ENCODE measurements at places on chromosomes 1 and 21.
A peak's percentile ranks its signal among the peaks of the same experiment; 100 is the strongest.

DNA sequence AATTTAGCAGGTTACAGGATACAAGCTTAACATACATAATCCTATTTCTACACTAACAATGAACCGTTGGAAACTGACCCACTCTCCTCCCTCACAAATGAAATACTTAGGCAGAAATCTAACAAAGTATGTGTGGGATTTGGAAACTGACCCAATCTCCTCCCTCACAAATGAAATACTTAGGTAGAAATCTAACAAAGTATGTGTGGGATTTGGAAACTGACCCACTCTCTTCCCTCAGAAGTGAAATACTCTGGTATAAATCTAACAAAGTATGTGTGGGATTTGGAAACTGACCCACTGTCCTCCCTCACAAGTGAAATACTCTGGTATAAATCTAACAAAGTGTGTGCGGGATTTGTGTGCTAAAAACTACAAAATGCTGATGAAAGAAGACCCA lies 60.3 kb downstream of the TRAF5 start:
- peak; percentile 69 for DNase-seq

DNA sequence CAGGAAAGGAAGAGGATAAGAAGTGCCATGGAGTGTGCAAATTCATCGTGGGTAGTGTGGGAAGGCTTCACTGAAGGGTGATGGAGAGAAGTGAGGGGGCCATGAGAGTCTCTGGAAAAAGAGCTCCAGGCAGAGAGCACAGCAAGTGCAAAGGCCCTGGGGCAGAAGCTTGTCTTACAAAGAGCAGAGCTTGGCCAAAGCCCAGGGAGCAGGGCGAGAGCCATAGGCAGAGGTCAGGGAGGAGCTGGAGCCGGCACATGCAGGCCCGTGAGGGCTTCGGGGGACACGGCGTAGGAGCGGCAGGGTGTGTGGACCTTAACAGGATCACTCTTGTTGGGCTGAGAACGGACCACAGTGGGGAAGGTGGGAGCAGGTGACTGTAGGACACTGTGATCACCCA lies 83.7 kb upstream of the EDN2 start:
- no peak for DNase-seq

DNA sequence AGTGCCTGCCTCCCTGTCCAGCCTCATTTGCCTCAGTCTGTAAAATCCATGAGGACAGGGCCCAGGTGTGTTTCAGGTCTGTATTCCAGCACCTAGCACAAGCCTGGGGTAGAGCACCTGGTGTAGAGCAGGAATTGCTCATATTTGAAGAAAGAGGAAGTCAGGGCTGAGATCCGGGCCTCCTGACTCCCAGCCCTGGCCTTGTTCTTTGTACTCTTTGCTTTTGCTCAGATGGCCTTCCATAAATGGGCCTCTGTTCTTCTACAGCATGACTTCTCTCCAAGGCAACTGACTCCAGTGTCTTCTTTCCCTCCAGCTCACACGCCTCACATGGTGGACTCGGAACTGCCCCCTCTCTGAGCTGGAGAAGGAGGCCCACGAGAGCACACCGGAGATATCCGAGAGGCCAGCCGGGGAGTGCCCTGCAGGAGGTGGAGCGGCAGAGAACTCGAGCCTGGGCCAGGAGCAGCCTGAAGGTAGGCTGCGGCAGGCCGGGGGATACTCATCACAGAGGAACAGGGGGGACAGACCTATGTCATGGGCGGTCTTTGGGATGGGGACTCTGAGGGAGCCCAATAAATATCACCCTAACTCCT lies 19.7 kb downstream of the SLC5A9 start:
- DNase-seq: no peak

- no peak for DNase-seq
These were observed 1.8 kb upstream of the ADAMTS1 start for GRCh38 chr21:26847002-26847401.

- DNase-seq: no peak
These were observed 96.9 kb downstream of the ZNF644 start for GRCh38 chr1:90924982-90925381.

DNA sequence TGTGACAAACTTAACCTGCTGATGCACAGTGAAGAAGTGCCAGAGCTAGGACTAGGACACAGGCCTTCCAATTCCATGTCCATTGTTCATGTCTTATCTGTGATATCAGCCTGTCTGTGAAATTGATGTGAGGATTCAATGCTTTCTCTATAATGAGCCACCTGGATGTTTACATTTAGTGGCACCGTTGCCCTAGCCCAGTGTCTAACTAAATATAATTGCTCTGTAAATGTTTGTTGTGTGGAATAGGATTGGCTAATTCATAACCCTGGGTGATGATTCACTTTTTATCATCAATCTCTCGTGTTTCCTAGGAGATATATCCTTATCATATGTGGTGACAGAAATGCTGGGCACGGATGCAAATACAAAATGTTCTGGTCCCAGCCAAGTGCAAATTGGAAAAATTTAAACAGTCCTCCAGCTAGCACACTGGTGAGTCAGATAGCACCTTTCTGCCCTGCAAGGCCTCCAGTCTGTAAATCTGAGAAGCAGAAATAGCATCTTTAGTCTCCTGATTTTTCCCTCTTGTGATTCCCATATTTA lies 46.9 kb upstream of the GNG12 start:
- DNase-seq: peak; percentile 59

- no peak for DNase-seq
These were observed 100.6 kb downstream of the PLPP3 start for GRCh38 chr1:56478734-56479133.

- DNase-seq: peak; percentile 53
These were observed 30.1 kb downstream of the OLFML3 start for GRCh38 chr1:114009393-114009792.

- peak; percentile 46 for DNase-seq
These were observed 5.9 kb downstream of the LMO4 start for GRCh38 chr1:87334351-87335174.

DNA sequence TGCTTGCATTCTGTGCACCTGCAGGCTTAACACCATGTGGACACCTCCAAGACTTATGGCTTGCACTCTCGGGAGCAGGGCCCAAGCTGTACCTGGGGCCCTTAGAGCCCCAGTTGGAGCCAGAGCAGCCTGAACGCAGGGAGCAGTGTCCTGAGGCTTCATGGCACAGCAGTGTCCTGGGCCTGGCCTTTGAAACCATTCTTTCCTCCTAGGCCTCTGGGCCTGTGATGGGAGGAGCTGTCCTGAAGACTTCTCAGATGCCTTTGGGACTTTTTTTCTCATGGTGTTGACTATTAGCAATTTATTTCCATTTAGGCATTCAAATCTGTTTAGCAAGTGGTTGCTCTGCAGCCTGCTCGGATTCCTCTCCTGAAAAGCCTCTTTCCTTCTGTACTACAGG lies 11.0 kb downstream of the RPTN start:
- no peak for DNase-seq

DNA sequence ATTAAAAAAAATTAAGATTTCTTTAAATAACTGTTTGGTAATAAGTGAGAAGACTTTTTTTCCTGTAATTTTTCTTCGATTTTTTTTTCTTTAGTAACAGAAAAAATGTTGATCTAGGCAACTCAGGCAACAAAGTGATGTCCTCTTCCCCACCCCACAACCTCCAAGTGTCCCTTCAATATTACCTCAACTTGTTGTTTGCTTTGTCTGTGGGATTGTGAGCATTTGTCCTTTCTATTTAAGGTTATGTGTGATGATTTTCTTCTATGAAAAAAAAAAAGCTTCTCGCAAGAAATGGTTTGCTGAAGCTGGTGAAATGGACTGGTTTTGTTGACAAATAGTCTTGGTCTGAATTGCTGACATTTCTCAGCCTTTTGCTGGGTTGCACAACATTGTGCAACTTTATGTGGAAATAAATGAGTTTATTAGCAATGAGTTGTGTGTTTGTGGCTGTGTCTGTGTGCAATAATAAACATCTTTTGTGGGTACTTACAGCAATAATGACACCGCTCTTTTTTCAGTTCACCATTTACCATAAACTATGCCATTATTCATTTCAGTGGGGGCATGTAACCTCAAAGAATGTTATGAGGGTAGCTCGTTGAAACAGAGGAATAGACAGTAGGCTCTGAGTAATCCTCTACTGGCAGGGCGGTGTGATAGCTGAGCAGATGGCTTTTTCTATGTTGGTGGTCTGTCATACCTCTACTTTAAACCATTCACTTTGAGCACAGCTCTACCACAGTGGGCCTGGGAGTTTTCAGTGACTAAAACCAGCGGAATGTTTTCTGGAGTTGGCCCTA lies 218.4 kb downstream of the HLX start:
- peak; percentile 92 for DNase-seq

DNA sequence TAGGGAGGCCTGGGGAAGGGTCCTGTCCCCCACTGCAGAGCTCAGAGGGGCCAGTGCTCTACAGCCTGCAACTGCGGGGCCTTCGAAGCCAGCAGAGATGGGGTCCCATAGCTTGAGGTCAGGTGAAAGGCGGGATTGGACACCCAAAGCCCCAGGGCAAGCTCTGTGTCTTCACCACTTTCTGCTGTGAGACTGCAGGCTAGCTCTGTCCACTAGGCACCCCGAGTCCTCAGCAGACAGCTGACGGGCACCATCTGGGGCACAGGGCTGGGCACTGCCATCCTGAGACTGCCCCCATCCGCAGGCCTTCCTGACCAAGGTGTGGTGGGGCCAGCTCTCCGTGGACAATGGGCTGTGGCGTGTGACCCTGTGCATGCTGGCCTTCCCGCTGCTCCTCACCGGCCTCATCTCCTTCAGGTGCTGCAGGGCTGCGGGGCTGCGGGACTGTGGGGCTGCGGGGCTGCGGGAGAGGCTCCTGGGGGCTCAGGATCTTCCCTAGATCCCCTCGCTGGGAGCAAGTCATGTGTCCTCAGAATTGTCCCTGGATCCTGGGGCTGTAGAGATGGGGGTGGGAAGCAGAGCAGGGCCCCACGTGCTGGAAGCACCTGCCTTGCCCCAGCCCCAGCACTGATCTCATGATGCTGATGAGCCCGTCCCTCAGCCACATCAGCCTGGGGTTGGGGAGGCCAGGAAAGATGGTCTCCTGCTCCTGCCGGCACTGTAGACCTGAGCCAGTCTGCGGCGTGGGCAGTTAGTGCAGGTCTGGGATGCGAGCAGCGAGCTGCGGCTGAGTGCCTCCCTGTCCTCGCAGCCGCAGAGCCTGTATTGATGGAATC lies 46.8 kb downstream of the TRPM2 start:
- DNase-seq: no peak

- no peak for DNase-seq
These were observed 169.2 kb upstream of the LMO4 start for GRCh38 chr1:87159378-87159915.

DNA sequence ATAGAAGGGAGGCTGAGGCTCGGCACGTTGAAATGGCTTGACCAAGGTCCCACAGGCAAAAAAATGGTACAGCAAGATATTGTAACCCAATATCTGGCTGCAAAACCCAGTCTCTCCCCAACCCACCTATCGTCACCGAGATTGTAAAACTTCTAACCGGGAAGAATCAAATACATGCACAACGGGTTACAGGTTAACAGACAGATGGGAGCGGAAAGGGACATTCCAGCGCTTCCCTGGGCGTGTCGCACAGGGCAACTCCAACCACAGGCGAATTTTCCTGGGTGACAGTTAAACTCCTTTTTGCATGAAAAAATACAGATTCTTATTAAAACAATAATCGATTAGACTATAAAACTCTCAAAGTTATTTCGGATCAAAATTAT lies 31.8 kb upstream of the JUN start:
- DNase-seq: peak; percentile 63
